Astrocyte (in vitro differentiated cells and primary cell): ENCODE measurements at places on chromosomes 7 and 10.

DNA sequence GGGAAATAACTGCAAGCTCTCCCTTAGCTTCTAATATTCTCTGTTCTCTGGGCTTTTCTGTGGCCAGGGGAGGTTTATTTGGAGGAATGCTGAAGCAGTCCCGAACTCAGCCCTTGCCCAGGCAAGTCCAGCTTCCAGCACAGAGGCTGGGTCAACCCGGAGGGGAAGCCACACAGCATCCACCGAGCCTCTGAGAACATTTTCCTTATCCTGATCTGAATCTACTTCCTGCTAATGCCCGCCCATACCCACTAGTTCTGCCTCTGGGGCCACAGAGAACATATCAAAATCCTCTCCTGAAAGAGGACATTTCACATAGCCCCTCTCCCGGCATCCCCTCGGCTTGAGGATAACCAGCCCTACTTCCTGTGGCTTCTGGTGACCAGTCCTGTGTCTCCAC lies 31.1 kb downstream of the SH3PXD2A start:
- no peak for DNase-seq

DNA sequence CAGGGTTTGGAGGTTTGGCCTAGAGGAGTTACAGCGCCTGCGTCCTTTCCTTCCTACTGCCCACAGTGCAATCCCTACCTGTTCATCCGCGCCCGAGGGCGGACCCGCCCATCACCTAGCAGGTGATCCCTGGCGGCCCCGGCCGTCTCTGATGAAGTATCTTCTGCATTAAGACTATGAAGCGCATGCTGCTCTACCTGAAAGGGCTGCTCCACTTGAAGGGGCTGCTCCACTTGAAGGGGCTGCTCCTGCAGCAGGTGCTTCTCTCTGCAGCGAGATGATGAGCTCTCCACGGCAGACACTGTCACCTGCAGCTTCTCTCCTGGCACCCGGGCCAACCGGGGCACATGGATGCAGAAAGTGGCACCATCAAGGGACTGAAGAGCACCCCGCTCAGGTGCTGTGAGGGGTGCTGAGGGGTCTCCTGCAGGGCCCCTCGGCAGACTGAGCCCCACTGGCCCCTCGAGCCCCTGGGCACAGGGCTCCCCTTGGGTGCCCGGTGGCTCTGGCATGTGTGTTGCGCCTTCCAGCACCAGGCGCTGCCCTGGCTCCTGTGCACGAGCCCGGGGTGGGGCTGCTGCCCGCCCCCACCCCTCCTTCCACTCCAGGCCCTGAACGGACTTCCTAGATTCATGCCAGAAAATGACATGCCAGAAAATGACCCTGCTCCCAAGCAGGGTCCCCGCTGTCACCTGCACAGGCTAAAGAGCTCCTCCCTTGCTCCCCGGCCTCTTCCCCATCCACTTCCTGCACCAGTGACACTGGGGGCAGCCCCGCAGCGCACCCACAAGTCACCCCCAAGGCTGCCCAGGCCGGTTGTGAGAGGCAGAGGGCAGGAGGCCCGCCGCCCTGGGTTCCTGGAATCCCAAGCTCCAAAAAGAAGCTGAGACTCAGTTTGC lies 29.4 kb downstream of the WDR86 start:
- no peak for DNase-seq

DNA sequence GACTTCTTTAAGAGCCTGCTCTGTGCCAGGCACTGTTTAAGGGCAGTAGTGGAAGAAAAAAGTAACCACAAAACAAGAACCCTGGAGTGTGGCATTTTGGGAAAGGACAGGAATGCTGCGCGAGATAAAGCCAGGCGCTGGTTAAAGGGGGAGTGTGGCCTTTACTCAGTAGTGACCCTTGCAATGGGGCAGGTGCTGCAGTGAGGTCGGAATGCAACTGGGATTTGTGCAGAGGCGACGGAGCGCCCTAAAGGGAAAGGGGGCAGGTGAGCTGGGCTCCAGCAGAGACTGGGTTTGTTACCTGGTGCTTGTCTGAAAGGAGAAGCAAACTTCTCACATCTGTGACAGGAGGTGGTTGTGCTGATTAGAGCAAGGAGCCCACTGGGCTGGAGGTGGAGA lies 263.6 kb downstream of the ACTR3B start:
- DNase-seq, result no peak

DNA sequence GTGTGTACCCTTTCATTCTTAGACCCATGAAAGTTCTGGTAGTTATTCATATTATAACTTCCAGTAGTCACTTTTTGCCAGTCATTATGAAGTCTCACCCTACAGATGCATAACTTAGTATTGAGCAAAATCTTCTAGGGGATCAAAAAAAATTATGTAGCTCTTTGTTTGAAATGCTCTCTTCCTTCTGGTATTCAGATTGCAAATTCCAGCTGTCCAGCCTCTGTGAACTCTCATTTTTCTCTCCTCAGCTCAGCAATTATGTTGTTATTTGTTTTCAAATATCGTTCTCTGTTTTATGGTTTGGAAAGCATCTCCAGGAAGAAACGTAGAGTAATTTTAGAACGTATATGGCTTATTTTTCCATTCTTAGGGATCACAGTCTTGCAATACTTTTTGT lies 442.5 kb downstream of the SEMA3D start:
- peak; percentile 16 for DNase-seq

DNA sequence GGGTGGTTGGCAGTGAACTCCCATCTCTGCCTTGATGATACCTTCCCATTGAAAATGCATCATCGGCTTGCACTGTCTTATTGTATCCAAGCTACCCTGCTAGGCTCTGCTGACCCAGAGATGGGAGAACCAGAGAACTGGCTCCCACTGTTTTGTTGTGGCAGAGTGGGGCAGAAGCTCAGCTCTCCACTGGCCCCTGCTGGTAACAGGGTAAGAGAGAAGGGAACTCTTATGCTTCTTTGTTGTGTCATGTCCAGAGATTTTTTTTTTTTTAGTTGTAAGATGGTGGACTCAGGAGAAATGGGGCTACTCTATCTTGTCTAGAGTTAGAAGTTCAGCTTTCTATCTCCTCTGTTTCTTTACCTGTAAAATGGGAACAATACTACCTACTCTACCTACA lies 100.5 kb upstream of the SDK1 start:
- DNase-seq, result peak; percentile 29
